T-cell (primary cell): ENCODE measurements at places on chromosomes 3 and 15. TPM values are rescaled to one million over a fixed set of nuclear protein-coding genes. Genes with fewer than 3 reads are reported as not detected.

The UNC13C gene
- not detected for total RNA-seq

The PIGB gene
- total RNA-seq, result 16.3 TPM

The FSIP1 gene
- 0.92 TPM for total RNA-seq

The DOCK3 gene
- 2.8 TPM for total RNA-seq

The TMEM42 gene
- 33.0 TPM for total RNA-seq

The CSPG4 gene
- 0.06 TPM for total RNA-seq

The TUSC7 gene
- total RNA-seq, result not detected

The GP9 gene
- not detected for total RNA-seq

The MAP6D1 gene
- 1.2 TPM for total RNA-seq

The TTLL13 gene
- total RNA-seq, result 1.7 TPM

The NME9 gene
- 0.83 TPM for total RNA-seq

The AGBL1 gene
- not detected for total RNA-seq

- no peak for DNase-seq
Observed at GRCh38 chr15:40942878-40943277, 10.4 kb upstream of the CHAC1 start.

- DNase-seq, result no peak
Observed at GRCh38 chr15:79635897-79636561, 203.9 kb downstream of the MINAR1 start.

DNA sequence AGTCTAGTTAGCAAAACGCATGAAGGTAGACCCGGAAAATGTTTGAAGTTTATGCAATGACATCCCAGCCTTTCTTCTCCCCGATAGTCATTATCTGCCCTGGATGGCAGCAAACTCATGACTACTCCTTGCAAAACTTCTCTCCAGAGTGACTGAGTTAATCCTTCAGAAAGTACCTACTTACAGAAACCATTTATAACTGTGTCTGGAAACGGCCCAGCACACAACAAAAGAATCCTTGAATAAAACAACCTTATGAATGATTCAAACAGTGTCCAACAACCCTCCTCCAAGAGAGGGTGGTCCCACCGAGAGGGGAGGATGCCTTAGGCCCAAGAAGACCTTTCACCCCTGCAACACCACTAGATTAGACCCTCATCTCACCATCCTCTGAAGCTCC lies 14.2 kb downstream of the ST8SIA2 start:
- no peak for DNase-seq

GRCh38 chr3:23959135-23959900 lies 14.2 kb downstream of the NR1D2 start:
- DNase-seq, result no peak

GRCh38 chr15:74783072-74783807 lies 1.4 kb downstream of the CSK start:
- DNase-seq, result no peak

GRCh38 chr3:109161487-109162123 lies 25.1 kb downstream of the C3orf85 start:
- DNase-seq, result no peak

DNA sequence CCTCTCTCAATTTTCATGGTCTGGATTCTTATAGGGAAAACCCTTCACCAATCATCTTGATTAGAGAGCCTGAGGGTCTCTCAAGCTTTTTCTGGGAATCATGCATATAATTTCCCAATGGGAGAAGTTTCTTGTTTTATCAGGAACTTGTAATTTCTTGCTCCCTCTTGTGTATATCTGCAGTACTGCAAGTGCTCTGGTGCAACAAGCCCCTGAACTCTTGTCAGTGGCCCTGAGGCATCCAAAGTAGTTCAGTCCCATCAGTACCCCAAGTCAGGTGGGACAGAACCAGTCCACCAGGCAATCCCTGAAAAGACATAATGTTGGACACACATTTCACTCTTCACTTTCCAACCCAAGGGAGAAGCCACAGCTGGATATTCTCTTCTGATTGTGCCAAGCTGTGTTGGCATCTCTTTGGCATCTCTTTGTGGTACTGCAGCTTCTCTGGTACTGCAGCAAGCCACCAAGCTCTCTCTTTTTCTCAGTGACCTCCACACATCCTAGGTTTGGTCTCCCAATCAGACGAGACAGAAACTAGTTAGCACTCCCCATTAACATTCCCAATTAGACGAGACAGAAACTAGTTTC lies 214.5 kb downstream of the ZIC4 start:
- DNase-seq, result no peak

- DNase-seq, result no peak
Observed at GRCh38 chr15:45604326-45604725, 17.1 kb downstream of the BLOC1S6 start.

DNA sequence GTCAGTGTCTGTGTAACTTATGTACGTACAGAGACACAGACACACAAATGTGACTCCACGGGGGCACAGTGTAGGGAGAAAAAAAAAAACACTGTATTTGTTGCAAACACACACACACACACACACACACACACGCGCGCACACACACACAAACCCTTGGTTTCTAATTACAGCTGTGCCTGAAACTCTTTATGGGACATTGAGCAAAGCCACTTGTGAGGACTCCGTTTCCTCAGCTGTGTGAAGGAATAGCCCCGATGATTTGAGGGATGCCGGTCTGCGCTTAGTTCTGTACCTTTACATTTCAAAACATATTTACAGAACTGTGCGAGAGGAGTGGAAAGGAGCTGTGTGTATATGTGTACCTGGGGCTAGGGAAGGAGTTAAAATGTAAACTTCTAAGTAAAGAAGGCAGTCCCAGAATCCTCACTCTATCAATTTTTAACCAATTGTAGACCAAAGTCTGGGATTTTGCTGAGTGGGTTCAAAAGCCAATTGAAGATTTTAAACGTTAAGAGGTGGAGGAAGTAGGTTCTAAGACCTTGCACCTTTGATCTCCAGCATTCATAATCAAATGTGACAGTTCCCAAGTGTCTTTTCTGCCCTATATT lies 5.3 kb upstream of the BCL6 start:
- DNase-seq, result no peak

DNA sequence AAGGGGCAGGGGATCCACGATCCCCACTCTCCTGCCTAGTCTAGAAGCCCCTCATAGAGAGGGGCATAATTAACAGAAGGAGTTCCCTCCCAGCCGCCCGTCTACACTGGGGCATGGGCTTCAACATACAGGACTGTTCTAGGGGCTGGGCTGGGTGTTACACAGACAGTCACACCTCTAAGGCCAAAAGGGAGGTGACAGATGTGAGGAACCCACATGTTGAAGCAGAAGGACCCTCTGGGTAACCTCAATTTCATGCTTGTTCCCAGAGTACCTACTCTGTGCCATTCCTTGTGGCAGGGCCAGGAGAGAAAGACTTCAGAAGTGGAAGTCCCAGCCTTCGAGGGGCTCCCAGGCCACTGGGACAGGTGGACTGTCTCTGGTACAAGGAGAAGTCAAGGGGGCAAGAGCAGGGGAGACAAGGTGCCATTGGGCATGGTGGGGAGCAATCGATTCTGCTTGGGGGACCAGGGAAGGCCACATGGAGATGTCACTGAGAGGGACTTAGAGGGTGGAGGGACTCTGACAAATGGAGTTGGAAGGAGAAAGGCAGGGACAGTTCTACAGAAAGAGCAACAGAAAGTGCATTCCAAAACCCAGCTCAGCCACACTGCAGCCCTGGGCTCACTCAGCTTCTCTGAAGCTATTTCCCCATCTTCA lies 71.3 kb downstream of the CPN2 start:
- no peak for DNase-seq

- no peak for DNase-seq
Observed at GRCh38 chr3:128548426-128549282, 55.7 kb upstream of the GATA2 start.

DNA sequence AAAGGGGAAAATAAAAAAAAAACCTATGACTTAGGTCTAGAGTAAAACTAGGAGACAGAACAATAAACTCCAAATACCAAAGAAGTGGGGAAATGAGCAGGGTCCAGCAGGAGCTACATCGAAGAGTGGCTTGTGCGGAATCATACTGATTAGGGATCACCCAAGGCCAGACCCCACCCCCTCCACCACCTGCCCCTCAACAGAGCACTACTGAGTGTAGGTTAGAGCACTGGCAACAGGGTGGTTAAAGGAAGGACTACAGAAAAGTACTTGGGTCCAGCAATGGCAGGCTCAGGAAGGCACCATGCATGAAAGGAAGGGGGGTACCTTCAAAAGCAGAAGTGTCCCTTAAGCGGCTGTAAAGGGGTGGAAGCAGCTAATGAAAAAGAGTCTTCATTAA lies 96.2 kb downstream of the UBE3A start:
- DNase-seq, result no peak

- DNase-seq, result no peak
Observed at GRCh38 chr3:48232232-48232631, 8.7 kb upstream of the ZNF589 start.

DNA sequence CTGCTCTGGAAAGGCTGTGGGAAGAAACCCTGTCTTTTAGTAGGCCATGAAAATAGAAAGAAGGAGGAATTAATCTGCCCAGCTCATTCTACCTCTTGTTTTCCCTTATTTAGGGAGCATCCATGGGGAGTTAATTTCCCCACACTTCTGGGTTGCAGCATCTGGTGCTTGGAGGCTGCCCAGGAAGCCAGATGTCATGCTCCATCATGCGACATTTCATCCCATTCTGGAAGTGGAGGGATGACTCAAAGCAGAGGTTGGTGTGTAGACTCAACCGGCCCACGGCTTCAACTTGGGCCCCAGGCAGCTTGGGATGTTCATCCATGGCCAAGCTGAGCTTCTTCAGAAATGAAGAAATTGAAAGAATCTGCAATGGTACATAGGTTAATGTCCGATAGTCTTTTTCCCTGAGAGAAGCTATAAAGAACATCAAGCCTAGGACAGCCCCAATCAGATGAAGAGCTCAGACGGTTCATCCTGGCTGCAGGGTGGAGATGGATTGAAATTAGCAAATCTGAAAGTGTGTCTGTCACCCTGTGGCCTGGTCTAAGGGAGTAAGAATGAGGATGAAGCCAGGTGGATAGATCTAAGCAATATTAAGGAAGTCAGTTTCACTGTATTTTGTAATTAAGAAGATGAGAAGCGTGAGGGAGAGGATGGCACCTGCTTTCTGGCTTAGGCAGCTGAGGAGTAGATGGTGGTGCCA lies 24.5 kb upstream of the PROK2 start:
- DNase-seq, result no peak

DNA sequence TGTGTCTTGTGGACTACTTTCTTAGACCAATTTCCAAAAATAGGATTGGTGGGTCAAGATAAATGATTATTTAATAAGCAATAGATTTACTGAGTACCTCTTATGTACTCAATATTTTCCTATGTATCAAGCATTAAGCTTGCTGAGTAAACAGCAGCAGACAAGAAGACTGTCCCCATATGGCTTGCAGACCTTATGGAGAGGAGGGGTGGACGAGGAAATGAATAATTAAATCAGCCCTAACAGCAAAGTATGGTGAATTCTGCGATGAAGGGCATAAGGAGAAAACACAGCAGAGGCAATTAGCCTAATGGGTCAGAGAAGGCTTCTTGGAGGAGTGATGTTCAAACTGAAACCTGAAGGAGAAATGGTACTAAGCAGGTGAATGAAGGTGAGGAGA lies 45.1 kb downstream of the ACP3 start:
- no peak for DNase-seq

DNA sequence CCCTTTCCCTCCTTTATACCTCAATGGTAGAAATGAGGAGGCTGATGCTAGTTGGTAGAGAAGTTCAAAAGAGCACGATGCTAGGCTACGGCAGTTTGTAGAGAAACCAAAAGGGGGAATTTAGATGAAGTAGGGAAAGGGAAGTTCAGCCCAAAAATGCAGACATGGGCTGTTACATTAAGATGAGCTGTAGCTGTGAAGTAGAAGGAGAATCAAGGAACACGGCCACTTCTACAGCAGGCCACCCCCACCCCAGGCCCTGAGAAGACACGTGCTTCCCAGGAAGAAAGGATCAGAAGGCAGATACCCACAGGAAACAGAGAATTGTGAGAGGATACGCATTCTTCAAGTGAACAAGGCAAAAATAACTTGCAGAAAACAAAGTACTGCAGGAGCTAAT lies 2.1 kb upstream of the PARP14 start:
- no peak for DNase-seq

GRCh38 chr15:40637221-40637745 lies 43.2 kb downstream of the KNL1 start:
- DNase-seq, result no peak

GRCh38 chr3:116354382-116354781 lies 90.9 kb downstream of the LSAMP start:
- DNase-seq, result no peak

- DNase-seq, result no peak
Observed at GRCh38 chr3:36663666-36664291, 100.6 kb downstream of the DCLK3 start.

DNA sequence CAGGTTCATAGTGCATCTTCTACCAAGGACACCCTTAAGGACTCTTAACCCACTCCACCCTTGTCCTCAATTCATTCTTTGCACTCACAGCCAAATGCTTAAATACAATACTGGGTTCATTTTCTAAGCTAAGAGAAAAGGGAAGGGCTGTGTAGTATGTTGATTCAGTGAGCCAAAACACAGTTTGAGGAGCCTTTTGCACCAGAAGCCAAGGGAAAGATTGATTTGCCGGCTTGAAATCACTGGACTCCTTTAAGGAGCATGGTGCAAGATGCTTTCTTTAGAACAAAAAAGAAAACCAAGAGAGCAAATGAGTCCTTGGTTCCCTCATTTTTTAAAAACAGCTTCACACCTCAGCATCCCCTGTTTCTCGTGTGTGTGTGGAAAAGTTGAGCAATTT lies 47.8 kb downstream of the BOC start:
- no peak for DNase-seq

DNA sequence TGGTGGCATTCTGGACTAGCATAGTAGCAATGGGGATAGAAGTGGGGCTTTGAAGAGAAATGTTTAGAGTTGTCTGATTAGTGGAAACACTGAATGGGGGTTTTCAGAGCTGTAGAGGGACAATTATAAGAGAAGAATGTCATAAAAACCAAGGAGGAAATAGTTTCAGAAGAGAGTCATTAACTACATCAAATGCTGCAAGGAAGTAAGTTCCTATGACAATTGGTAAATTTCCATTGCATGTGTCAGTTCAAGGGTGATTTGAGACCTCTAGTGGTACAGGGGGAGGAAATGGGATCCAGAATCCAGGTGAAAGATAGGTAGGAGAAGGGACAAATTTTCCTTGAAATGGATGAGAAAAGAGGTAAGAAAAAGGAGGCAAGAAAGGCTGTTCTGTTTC lies 68.3 kb upstream of the TBC1D5 start:
- DNase-seq, result no peak

DNA sequence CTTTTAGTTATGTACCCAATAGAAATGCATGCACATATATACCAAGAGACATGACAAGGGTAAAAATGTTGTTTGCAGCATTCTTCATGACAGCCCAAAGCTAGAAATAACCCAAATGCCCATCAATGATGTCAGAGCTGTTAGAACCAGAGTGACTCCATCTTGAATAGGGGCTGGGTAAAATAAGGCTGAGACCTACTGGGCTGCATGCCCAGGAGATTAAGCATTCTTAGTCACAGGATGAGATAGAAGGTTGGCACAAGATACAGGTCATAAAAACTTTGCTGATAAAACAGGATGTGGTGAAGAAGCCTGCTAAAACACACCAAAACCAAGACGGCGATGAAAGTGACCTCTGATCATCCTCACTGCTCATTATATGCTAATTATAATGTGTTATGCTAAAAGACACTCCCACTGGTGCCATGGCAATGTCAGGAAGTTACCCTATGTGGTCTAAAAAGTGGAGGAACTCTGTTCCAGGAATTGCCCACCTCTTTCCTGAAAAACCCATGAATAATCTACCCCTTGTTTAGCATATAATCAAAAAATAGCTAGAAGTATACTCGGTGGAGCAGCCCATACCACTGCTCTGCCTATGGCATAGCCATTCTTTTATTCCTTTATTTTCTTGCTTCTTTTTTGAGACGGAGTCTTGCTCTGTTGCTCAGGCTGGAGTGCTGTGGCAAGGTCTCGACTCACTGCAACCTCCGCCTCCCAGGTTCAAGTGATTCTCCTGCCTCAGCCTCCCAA lies 32.9 kb downstream of the ZBTB11 start:
- peak; percentile 36 for DNase-seq

- DNase-seq, result no peak
Observed at GRCh38 chr3:51386159-51386851, 1.2 kb downstream of the MANF start.
